HS-27A (cell line): ENCODE measurements at places on chromosomes 11 and 22.

DNA sequence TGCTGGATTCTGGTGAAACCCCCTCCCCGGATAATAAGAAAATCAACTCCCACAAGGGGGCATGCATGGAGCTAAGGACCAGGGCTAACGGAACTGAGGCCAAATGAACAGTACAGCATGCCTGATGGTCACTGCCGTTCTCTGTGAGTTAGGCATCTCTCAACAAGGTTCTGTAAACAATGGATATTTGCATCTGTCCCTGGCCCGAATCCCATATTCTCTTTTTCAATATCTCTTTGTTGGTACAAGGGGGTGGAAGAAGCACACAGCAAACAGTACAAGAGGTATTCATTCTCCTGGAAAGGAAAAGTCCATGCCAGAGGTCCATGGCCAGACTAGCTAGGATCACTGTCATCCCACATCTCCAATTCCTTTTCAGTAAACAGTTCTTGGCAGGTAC is 32.2 kb upstream of the APOA1 start:
- no peak for DNase-seq

- no peak for DNase-seq
Measured at GRCh38 chr11:102552020-102552419, 21.5 kb upstream of the MMP7 start.

- DNase-seq: no peak
Measured at GRCh38 chr11:128238521-128239265, 348.7 kb downstream of the ETS1 start.

DNA sequence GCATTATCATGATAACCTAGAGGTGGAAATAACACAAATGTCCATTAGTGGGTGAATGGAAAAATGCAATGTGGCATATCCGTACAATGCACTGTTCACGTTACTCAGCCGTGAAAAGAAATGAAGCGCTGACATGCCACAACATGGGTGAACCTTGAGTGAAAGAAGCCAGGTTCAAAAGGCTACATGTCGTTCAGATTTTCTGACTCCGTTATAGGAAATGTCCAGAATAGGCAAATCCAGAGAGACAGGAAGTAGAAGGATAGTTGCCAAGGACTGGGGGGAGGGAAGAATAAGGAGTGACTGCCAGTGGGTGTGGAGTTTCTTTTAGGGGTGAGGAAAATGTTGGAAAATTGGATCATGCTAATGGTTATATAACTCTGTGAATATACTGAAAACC is 133.8 kb downstream of the ATXN10 start:
- no peak for DNase-seq

DNA sequence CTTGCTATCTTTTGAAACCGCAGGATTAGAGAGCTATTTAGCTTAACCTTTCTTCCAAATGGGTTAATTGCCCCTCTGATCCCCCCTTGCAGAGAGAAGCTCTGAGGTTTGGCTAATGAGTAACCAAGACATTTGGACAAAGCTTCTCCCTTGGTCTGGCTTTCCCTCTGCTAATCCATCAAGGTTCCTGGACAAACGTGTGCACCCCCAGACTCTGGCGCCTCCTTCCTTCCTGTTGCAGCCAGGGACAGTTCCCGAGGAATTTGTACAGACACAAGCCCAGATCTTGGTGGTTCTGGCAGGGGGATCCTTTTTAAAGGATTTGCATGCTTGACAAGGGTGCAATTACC is 1.6 kb downstream of the KIAA1671 start:
- no peak for DNase-seq

- DNase-seq: no peak
Measured at GRCh38 chr22:46504584-46504983, 32.8 kb downstream of the CELSR1 start.

- DNase-seq: peak; percentile 46
Measured at GRCh38 chr11:65301491-65302329, 13.0 kb upstream of the CDC42EP2 start.

DNA sequence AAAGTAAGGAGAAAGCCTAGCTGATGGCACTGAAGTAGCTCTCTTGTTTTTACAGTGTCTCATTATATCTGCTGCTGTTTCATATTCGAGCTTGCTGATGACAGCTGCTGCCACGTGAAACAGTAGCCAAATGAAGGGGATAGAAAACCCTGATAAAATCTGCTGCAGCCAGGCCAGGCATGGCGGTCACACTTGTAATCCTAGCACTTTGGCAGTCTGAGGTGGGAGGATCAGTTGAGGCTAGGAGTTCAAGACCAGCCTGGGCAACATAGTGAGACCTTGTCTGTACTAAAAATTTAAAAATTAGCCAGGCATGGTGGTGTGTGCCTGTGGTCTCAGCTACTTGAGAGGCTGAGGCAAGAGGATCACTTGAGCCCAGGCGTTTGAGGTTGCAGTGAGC is 13.4 kb downstream of the IFT46 start:
- DNase-seq: no peak

GRCh38 chr11:75301601-75302345 is 49.7 kb downstream of the ARRB1 start:
- DNase-seq: no peak

- DNase-seq: no peak
Measured at GRCh38 chr22:23536821-23537345, 43.2 kb downstream of the IGLL1 start.
